ENCODE measurements at places on chromosomes 6 and 20.

- no peak for DNase-seq
Measured at GRCh38 chr20:5041433-5041832, 40.1 kb upstream of the SLC23A2 start.

GRCh38 chr6:6466967-6467761 is 121.4 kb upstream of the LY86 start:
- DNase-seq = no peak

GRCh38 chr20:7490288-7490687 is 450.0 kb downstream of the HAO1 start:
- no peak for DNase-seq

DNA sequence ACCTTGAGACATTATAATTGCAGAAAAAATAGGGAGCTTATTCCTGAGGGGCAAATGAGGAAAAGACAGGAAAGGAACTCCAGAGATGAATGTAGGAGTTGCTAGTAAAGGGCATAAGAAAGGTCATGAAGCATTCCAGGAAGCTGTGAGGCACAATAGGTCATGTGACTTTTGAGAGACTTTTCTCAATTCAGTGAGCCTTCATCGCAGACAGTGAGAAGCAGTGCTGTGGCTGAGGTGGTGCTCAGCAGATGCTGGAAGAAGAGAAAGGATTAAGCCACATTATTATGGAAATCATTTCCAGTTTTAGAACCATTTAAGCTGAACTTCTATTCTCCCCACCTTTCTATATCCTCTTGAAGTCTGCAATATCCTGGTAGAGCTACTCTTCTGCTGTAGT is 4.1 kb downstream of the SPTLC3 start:
- no peak for DNase-seq

GRCh38 chr6:54802775-54803634 is 43.6 kb upstream of the FAM83B start:
- DNase-seq = no peak

GRCh38 chr20:2032168-2032567 is 38.3 kb upstream of the PDYN start:
- DNase-seq = no peak

DNA sequence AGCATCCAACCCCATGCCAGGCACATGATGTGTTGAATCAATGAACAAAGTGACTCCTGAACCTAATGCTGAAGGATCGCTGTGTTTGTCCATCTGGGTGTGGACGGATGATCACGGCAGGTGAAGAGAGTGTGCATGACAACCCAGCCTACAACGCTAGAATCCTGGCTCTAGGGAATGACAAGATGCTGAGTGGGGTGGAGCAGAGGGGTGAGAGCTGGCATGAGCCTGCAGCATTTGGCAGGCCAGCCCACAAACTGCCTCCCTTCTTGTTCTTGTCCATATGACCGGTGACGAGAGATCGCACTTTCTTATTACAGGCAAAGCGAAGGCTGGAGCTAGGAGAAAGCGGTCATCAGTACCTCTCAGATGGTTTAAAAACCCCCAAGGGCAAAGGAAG is 54.7 kb upstream of the CDKAL1 start:
- no peak for DNase-seq

GRCh38 chr6:1625794-1626435 is 16.2 kb downstream of the FOXC1 start:
- no peak for DNase-seq

GRCh38 chr6:43609402-43609801 is 19.7 kb downstream of the GTPBP2 start:
- no peak for DNase-seq

DNA sequence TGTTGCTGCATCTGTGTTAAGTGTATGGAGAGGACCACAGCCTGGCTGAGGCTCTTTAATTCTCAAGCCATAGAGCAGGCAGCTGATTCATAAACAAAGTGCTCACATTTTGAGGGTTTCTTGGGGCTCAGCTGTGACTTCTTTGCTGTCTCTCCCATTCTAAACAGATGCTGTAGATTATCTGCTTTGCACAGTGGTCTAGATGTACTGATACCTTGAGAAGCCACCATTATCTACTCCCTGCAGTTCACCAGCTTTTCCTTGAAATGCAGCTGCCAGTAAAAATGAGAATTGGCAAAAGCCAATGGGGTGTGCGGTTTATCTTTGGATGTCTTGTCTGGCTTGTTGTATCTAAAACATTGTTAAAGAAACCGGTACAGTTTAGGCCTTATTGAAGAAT is 5.2 kb upstream of the CNR1 start:
- no peak for DNase-seq

- DNase-seq = no peak
Measured at GRCh38 chr20:10558635-10559187, 115.1 kb downstream of the JAG1 start.

GRCh38 chr20:50513169-50514034 is 3.2 kb downstream of the PTPN1 start:
- no peak for DNase-seq

DNA sequence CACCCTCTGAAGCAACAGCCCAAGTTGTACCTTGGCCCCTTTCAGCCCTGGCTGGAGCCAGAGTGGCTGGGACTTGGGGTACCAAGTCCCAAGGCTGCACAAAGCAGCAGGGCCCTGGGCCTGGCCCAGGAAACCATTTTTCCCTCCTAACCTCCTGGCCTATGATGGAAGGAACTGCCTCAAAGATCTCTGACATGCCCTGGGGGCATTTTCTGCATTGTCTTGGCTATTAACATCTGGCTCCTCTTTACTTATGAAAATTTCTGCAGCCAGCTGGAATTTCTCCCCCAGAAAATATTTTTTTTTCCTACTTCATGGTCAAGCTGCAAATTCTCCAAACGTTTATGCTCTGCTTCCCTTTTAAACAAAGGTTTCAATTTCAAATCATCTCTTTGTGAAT is 269.4 kb upstream of the CDYL start:
- no peak for DNase-seq

- DNase-seq = no peak
Measured at GRCh38 chr6:152318278-152318677, 318.9 kb downstream of the SYNE1 start.

GRCh38 chr6:105981002-105981887 is 104.9 kb upstream of the PRDM1 start:
- DNase-seq = no peak

DNA sequence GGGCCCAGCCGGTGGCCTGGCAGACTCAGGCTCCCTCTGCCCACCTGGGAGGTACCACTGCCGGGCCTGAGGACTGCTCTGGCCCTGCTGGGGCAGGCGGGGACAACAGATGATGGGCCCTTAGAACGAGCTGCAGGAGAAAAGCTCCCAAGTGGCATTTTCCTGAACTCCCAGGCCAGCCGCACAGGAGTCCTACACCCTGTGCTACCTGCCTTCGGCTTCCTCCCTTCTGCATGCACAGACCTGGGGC is 41.3 kb downstream of the DSTN start:
- DNase-seq = no peak

DNA sequence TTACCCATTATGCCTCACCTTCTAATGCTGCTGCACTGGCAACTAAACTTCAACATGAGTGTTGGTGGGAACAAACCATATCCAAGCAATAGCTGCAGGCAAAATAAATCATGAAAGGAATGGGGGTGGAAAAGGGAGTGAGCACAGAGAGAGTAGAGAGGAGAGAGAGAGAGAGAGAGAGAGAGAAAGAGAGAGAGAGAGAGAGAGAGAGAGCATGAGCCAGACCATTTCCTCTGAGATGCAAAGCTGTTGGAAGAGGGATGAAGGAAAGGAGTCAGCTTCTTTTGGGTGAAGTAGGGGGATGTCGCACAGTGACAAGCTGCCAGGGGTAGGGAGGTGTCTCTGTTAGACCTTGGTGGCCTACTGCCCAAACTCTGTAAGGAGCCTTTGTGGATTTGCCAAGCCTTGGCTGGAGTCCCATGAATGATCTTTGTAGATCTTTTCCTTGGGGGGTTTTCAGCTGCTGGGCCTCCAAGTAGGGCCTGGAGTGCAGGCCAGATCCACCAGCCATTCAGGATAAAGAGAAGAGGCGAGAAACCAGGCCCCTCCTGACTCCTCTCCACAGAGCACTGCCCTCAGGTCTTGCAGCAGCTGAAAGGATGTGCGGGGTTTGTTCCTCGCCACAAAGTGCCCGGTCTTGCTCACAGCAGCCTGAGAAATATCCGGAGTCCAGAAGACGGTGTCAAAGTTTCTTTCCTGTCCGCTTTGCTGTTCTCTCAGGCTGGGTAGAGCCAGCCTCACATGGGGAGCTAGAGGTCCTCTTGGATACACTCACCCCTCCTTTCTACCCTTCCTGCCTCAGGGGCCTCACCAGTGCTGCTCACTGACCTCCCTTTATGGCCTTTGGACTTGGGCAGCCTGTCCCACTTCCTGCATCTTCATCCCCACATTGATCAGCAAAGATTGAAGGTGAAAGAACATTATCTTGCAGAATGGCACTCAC is 17.8 kb downstream of the BTBD3 start:
- no peak for DNase-seq

- DNase-seq = no peak
Measured at GRCh38 chr20:18702736-18703135, 110.8 kb upstream of the SCP2D1 start.

DNA sequence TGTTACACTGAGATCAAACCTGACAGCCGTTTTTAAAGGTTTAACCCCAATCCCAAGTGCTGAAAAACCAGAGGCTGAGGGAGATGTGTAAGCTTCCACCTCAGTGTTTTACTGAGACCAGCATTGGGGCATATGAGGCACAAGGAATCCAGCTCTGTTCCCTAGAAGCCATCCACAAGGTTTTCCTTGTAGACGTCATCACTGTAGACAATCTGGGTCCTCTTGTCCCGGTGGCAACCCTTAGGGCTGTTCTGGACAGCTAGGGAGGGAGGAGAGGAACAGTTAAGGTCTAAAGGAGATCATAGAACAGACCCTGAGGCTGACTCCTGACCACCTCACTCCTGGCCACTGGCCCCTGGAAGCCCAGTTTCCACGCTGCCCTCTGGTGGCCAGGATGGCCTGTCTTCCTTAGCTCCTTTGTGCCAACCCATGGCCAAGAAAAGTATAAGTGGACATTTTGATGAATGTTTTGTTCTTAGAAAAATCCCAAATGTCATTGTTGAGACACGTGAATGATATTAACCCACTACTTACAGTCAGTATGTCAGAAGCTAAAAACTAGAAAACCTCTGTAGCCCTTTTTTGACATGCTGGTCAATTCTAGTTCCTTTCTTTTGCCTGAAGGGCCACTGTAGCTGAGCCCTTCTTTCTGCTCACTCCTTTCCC is 6.4 kb downstream of the CFB start:
- DNase-seq = no peak

Measured in NCI-H1694 treated with DMSO at 0.1 percent for 48 hours (cell line).